Stomach (tissue), 19 donors: ENCODE measurements at places on chromosomes 1 and 21. TPM values are rescaled to one million over a fixed set of nuclear protein-coding genes. Genes with fewer than 3 reads are reported as not detected.

KLF17 gene
- not detected for total RNA-seq

GRCh38 chr1:64948905-64949833, 17.2 kb downstream of the JAK1 start:
- DNase-seq, result no peak

OLIG1 gene
- total RNA-seq, result not detected

DNA sequence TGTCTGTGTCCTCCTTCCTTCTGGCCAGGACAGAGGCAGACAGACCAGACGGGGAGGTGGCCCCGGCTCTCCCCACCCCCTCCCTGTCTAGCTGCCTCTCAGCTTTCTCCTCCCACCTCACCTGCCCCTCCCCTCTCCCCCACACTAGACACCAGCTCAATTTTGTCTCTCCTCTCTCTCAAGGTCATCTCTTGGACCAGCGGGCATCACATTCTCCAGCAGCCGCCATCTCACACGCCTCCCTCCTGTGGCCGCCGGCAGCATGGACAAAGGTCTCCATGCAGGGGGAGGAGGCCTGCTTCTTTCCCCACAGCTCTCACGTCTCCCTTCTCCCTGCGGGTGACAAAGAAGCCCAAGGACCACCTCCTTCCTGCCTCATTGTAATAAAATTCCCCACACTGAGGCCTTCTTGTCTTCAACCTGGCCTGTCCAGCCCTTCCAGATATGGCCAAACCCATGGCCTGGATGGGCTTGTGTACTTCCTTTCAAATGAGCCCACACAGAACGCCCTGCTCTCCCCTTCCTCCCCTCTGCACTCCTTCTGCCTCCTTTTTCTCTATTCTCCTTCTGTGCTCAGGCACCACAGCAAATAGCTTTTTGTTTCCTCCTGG, 14.6 kb downstream of the OPTC start:
- peak; percentile 67 for DNase-seq

KRTAP12-2 gene
- not detected for total RNA-seq

ALG6 gene
- total RNA-seq, result 10.4 TPM

GRCh38 chr1:18409609-18410237, 71.0 kb upstream of the KLHDC7A start:
- DNase-seq, result no peak

FCRL6 gene
- total RNA-seq, result not detected

- DNase-seq, result peak; percentile 79
These were observed 128.9 kb downstream of the ASTN1 start for GRCh38 chr1:177035586-177035985.

- DNase-seq, result no peak
These were observed 274.8 kb upstream of the LYPLAL1 start for GRCh38 chr1:218898921-218899320.

- no peak for DNase-seq
These were observed 118.9 kb downstream of the KCNJ6 start for GRCh38 chr21:37797403-37797802.

DNA sequence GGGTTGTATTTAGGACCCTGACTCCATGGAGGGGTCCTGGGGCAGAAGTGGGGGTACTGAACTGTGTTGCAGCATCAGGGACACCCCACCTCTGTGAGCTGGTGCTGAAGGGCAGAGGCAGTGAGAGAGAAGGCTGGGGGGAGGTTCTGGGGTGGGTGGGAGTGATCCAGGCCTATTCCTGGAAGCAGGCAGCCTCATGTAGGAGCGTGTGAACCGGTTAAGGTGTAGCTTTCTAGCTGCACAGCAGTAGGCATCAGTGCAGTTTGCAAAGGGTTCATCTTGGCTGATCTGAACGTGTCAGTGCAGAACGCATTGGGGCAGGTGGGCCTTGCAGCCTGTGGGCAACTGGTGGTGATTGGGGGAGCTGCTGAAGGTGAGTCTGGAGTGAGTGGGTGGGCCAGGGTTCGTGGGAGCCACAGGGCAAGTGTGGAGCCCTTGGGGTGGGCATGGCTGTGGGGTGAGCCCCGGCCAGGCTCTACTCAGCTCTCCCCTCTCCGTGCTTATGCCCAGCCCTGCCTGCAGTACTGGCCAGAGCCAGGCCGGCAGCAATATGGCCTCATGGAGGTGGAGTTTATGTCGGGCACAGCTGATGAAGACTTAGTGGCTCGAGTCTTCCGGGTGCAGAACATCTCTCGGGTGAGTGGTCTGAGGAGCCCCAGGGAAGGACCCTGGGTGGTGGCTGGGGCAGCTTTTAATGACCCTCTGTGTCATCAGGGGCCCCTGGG, 86.7 kb downstream of the PTPRU start:
- DNase-seq, result no peak

CACNA1S gene
- total RNA-seq, result not detected

DNA sequence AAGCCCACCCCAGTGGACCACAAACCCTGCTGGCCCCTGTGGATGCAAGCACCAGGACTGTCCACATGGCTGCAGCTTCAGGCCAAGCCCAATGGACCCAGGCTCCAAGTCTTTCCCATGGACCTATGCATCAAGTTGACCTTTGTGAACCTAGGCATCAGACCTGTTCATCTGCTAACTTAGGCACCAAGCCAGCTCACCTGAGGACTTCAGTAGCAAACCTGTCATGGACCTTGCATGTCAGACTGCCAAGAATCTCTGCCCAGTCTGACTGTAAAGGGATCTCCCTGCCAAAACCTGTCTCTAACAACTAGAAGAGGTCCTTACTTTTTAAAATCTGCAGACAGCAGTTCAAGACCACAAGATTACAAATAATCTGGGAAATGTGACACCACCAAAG, 37.8 kb downstream of the FMO3 start:
- DNase-seq, result no peak

WDR3 gene
- total RNA-seq, result not detected

GRCh38 chr1:27052527-27052926, 39.9 kb upstream of the TENT5B start:
- no peak for DNase-seq

CRABP2 gene
- total RNA-seq, result 0.72 TPM

TBX19 gene
- total RNA-seq, result 1.8 TPM

- no peak for DNase-seq
These were observed 28.5 kb upstream of the PRDM15 start for GRCh38 chr21:41907496-41908258.

HIVEP3 gene
- 1.8 TPM for total RNA-seq

DNA sequence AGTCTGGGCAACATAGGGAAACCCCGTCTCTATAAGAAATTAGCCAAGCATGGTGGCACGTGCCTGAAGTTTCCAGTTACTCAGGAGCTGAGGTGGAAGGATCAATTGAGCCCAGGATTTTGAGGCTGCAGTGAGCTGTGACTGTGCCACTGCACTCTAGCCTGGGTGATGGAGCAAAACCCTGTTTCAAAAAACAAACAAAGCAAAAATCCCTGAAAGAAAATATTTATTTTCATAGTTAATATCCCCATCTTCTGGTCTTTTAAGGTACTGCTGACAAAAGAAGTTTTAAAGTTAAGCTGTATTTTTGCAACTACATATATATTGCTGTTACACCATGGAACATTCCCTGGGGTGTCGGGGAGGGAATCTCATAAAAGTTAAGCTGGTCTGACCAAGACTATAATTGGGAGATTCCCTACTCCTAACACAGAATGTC, 26.0 kb downstream of the VAMP4 start:
- DNase-seq, result peak; percentile 35

- peak; percentile 46 for DNase-seq
These were observed 33.2 kb downstream of the SSBP3 start for GRCh38 chr1:54372978-54373377.

- peak; percentile 80 for DNase-seq
These were observed 53.4 kb downstream of the TOMM20 start for GRCh38 chr1:235075048-235075776.

- no peak for DNase-seq
These were observed 13.1 kb upstream of the LHX4 start for GRCh38 chr1:180217006-180217405.

GRCh38 chr1:201917362-201918033, 28.8 kb downstream of the SHISA4 start:
- no peak for DNase-seq

GRCh38 chr1:87981810-87982209, 653.1 kb downstream of the LMO4 start:
- no peak for DNase-seq

ADAMTS5 gene
- 52.0 TPM for total RNA-seq

DNA sequence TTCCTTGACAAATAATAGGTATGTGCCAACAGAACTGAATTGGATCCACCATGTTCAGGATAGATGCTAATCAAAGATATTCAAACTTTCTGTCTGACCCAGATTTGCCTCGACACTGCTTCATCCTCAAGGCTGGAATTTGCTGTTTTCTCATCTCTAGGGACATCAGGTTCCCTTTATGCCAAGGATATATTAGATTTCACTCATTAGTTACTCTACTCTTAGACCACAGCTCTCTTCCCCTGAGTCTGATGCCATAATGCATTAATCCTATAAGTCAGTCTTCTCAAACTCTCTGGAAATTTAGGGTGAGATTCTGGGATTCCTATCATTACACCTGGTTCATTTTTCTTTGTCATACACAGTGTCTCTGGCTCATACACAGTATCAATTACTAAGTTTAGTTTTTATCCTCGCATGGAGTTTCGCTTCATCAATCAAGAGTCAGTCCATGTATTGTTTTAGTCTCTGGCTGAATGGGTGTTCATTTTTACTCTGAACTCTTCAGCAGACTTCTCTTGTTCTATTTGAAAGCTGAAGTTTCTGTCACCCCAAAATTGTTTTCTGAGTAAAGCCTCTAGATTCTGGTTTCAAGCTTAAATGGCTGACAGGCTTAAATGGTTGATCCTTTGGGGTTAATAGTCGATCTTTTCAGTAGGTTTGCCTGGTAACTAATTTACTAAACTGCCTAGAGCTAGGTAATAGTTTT, 9.3 kb upstream of the DCAF6 start:
- DNase-seq, result no peak

- no peak for DNase-seq
These were observed 76.5 kb downstream of the GALNT2 start for GRCh38 chr1:230143534-230143933.

FABP3 gene
- not detected for total RNA-seq

DNA sequence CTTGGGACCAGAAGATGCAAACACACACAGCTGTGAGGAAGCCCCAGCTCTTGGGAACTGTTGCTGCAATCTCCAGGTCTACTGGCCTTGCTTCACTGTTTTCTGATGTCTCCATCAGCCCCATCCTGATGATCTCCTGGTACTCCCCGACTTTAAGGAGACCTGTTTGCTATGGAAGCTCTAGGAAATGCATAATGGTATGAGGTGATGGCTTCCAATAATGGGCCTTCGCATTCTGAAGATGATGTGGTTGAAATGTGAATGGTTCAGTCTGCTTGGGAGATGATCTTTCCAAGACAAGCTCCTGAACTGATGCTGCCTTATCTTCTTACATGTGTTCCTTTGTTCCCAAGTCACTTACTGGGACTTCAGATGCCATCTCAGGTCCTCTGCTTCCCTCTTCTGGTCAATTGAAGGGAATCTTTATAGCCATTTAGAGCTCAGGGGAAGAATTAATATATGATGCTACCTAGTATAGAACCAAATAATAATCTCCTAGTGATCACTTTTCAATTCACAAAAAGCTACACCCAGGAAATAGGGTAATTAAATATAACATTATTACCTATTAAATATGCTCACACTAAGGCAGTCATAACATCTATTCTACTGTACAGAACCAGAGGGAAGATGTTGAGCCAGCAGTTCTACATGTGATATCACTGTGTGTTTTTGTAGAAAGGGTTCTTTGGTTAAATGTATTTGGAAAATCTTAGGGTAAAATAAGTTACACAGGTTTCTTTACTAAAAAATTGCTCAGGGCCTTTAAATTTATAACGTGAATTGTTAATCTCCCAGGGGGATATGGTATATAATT, 73.9 kb upstream of the VTCN1 start:
- peak; percentile 87 for DNase-seq

A3GALT2 gene
- not detected for total RNA-seq

OR2AK2 gene
- total RNA-seq, result not detected

GRCh38 chr1:116001739-116002487, 25.6 kb downstream of the SLC22A15 start:
- DNase-seq, result no peak

- no peak for DNase-seq
These were observed 229.0 kb downstream of the SRGAP2C start for GRCh38 chr1:121413821-121414220.
